ENCODE measurements at places on chromosomes 2 and 18.

GRCh38 chr2:164906947-164907346 is 48.4 kb downstream of the SLC38A11 start:
- no peak for DNase-seq

DNA sequence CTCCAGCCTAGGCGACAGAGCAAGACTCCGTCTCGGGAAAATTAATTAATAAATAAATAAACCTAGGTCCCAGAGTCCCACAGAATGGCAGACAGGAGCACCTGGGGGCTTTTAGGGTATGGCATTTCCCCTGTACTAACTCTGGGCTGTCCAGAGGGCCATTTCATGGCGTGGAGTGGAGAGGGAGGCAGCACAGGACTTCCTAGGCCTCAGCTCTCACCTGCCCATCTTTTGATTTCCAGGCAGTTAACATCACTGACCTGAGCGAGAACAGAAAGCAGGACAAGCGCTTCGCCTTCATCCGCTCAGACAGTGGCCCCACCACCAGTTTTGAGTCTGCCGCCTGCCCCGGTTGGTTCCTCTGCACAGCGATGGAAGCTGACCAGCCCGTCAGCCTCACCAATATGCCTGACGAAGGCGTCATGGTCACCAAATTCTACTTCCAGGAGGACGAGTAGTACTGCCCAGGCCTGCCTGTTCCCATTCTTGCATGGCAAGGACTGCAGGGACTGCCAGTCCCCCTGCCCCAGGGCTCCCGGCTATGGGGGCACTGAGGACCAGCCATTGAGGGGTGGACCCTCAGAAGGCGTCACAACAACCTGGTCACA is 5.1 kb downstream of the IL1RN start:
- DNase-seq: no peak

GRCh38 chr2:169221745-169222369 is 140.5 kb downstream of the LRP2 start:
- DNase-seq: no peak

- no peak for DNase-seq
These were observed 377.1 kb downstream of the CDH19 start for GRCh38 chr18:66226782-66227181.

DNA sequence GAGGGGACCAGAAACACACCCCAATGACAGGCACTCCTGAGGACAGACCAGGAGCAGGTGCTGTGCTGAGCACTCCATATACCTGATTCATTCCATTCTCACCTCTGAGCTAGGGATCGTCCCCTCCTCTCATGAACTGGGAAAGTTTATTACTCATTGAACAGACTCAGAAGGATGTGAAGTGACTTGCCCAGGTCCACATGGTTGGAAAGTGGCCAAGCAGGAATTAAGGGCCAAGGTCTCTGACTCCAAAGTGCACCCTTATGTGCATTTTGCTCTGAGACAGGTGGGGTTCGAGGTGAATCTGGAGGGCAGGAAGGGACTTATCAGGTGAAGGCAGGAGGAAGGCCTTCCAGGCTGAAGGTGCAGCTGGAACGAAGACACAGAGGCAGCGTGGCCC is 25.1 kb upstream of the PLB1 start:
- DNase-seq: no peak

- DNase-seq: peak; percentile 49
These were observed 34.7 kb downstream of the PTPN18 start for GRCh38 chr2:130390460-130391057.

DNA sequence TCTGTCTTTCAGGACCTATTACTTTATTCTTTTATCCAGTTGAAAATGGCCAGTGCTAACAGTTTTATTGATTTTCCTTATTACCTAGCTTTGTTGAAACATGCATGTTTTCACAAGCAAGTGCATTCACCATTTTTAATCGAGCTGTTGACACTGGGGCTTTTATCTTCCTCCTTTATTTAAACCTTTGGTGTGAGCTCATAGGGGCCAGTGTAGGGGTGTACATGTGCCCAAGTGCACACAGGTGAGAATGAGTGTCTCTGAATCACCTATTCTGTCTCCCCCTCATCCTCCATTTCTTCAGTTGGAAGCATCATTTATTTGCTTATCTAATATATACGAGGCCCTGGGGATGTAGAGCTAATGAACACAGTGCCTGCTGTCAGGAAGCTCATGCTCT is 199.1 kb downstream of the PRKCE start:
- no peak for DNase-seq

DNA sequence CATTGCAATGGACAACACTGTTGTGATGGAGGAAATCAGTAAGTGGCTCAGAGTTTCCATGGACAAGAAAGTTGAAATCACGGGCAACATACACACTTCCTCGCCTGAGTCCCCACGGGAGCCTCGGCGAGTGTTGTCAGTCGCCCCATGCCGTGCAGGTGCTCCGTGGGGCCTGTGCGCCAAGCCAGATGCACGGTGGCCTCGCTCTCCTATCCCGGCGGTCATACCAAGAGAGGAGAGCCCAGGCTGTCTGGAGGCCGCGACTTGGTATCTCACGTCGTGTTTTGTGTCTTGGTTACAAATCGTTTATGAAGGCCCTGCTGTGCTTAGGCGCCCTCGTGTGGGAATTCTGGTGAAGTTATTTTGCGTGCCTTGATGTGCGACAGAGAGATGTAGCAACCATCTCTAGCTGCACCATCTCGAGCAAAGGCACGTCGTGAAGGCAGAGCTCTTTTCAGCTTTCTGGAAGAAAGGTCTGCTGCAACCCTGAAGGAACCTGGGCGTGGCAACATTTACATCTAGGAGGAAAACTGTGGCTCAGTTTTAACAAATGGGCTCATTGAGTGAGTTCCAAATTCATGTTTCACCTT is 21.8 kb downstream of the ATG4B start:
- peak; percentile 60 for DNase-seq

- no peak for DNase-seq
These were observed 47.3 kb upstream of the C1D start for GRCh38 chr2:68110102-68110501.

- DNase-seq: no peak
These were observed 24.0 kb downstream of the CCDC85A start for GRCh38 chr2:56207760-56208159.

- peak; percentile 25 for DNase-seq
These were observed 7.7 kb upstream of the KLF11 start for GRCh38 chr2:10035633-10036032.

DNA sequence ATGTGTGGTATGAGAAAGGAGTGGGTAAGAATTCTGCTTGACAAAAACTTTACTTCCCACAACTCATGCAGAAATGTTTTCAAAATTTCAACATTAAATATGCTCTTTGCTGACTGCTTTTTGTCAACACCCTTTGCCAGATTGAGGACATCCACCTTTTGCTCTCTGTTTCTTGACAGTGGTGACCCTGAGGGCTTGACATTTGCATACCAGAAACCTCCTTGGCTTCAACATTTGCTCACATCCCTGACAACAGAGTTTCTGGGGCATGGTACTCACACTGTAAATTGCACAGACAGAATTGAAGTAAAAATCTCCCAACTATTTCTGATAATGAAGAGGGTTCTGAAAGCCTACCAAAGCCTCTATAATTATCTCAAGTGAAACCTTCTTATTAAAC is 95.7 kb downstream of the RND3 start:
- no peak for DNase-seq

GRCh38 chr18:24831871-24832665 is 371.6 kb downstream of the HRH4 start:
- DNase-seq: no peak
